Activated CD4-positive, alpha-beta memory T cell treated with anti-CD3 and anti-CD28 coated beads, Interleukin-2, amount 10 ng/mL, durations not matched to agents 7 days and 5 days (primary cell): ENCODE measurements at places on chromosomes 3 and 15.

GRCh38 chr3:184177331-184177731 is 2.7 kb downstream of the AP2M1 start:
- H3K36me3 ChIP-seq, result peaks cover 51% of the 10 kb centered on the region
- peaks cover 33% of the 10 kb centered on the region for H3K4me1 ChIP-seq
- no peaks in the 10 kb centered on the region for H3K27me3 ChIP-seq
- H3K27ac ChIP-seq, result no peak overlapping the region
- H3K4me3 ChIP-seq, result no peak overlapping the region

DNA sequence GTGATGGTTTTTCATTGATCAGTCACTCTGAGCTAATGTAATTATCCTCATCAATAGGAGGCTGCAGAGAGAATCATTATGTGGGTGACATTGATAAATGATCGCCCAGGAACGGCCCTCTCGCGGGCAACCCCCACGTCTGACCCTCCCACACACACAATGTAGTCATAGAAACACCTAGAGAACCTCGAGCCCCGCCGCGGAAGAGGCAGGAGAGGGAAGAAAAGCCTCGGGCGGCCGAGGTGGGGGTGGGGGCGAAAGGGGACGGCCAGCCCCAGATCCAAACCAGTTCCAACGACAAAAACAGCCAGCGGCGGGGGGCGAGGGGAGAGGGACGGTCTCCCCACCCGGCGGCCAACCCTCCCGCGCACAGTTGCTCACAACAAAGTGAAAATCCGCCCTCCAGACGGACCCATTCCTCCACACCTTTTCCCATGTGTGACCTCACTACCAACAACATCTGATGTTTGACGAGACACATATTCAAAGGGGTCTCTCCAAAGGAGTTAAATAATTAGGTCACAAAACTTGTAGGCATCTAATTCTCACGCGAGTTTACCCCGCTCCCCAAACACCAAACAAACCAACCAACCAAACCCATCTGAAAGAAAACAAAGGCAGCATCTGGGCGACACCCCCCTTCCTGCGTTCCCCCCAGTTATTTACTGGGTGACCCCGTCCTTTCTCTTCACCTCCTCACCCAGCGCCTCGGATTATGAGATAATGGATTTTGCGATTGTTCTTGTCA is 213.0 kb downstream of the MEIS2 start:
- no peaks in the 10 kb centered on the region for H3K36me3 ChIP-seq
- H3K4me3 ChIP-seq, result no peak overlapping the region
- H3K4me1 ChIP-seq, result peaks cover 1% of the 10 kb centered on the region
- no peak overlapping the region for H3K27ac ChIP-seq
- peaks cover 72% of the 10 kb centered on the region for H3K27me3 ChIP-seq

GRCh38 chr3:143054011-143054410 is 52.6 kb downstream of the U2SURP start:
- no peaks in the 10 kb centered on the region for H3K4me1 ChIP-seq
- peaks cover 67% of the 10 kb centered on the region for H3K36me3 ChIP-seq
- DNase-seq, result no peak

DNA sequence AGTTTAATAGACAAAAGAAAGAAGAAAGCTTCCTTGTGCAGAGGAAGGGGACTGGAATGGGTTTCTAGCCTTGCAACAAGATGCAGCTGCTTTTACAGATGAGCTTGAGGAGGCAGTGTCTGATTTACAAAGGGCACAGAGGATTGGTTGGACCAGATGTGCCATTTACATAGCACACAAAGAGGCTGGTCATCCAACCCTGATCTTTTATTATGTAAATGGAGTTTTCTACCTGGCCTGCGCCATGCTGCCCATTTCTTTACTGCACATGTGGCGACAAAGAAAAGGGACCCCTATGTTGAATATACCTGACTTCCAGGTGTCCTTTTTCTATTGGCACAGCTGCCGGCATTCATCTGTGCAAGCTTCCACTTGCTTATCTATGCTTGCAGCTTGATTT is 409.4 kb upstream of the FRG2C start:
- no peaks in the 10 kb centered on the region for H3K36me3 ChIP-seq
- no peaks in the 10 kb centered on the region for H3K4me1 ChIP-seq
- H3K27me3 ChIP-seq, result no peaks in the 10 kb centered on the region
- no peak overlapping the region for H3K27ac ChIP-seq
- H3K4me3 ChIP-seq, result no peak overlapping the region

DNA sequence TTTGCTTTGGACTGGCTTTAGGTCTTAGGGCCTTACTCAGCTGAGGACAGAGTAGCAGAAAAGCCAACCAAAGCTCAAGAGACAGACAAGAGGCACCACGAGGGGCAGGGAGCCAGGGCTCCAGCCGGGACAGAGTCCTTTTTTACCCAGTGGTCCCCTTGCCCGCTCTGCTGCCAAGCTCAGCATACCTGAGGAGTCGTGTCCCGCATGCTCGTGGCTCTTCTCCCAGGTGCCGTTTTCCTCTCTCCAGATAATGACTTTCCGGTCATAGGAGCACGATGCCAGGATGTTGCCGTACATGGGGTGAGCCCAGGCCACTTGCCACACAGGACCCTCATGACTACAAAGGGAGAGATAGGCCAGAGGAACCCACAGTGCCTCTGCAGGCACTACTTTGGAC is 8.5 kb downstream of the SEC13 start:
- DNase-seq, result no peak
- peaks cover 5% of the 10 kb centered on the region for H3K4me1 ChIP-seq
- H3K4me3 ChIP-seq, result no peak overlapping the region
- H3K27me3 ChIP-seq, result no peaks in the 10 kb centered on the region

DNA sequence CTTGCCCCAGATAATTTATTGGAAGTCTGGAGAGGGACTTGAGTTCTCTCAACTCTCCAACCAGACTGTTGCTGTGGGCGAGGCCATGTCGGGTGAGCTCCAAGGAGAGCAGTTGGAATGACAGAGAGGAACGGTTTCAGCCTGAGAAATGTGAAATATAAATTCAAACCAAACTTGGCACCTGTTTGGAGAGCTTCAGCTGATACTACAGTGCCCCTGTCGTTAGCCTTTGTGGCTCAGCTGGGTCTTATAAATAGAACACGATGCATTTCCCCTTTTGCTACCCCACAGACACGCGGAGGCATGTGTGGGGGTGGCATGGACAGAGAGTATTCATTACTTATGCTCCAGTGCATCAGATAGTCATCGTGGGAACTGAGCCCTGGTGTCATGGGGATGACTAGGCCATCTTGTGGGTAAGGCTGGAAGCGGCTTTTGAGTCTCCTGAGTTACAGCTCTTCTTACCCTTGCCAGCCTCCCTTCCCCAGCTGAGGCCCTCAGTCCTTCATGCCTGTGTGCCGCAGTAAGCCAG is 15.6 kb downstream of the SMAD3 start:
- H3K4me3 ChIP-seq, result peak overlapping the region; percentile 41
- DNase-seq, result peak; percentile 72

- H3K4me3 ChIP-seq, result no peak overlapping the region
- no peak for DNase-seq
- no peaks in the 10 kb centered on the region for H3K27me3 ChIP-seq
Measured at GRCh38 chr15:57401546-57401945, 25.2 kb downstream of the CGNL1 start.

DNA sequence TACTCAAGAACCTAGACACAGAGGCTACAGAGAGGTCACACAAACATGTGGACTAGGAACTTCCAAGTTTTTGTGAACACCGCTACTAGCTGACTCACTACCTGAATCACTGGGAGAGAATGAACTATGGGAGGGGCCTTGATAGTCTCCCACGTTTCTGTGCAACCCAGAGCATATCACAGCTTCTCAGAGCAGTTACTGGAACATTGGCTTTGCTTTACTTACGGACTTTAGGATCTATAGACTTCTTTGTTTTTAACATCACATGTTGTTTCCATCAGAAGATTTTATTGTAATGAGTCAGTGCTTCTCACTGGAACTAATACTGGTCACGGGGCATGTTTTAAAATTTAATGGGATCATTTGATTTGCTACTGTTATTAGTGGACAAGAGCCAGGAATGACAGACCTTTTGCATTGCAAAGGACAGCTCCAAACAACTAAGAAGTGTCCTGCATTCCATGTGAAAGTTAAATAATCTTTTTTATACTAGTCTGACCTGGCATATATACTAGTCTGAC is 35.6 kb downstream of the RTP4 start:
- DNase-seq, result no peak
- peaks cover 27% of the 10 kb centered on the region for H3K27me3 ChIP-seq
- no peak overlapping the region for H3K27ac ChIP-seq
- H3K4me3 ChIP-seq, result no peak overlapping the region

DNA sequence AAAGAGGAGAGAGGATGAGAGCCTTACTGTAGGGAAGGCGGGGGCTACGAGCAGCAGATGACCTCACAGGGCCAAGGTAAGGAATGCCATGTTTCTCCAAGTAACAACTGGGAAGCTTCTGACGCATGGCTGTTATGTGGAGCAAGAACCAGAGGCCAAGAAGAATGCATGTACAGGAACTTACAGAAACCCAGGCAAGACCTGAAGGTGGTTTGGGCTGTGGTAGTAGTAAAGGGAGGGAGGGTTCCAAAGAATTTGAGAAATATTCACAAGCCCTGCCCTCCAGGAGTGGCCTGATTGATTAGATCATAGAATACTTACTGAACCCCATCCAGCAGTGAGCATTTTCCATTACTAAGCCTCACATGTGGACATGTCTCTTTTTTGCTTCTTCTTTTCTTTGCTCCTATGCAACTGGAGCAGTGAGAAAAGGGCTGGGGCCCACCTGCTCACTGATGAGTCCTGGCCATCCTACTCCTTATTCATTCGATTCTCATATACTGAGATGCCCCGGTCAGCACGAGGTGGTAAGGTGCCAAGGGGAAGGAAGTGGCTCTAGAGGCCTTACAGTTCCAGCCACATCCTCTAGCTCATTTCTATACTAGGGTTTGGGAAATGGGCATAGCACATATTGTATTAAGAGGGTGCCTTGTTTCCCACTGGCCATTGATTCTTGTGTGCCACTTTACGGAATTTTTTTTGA is 8.3 kb upstream of the SLC12A8 start:
- H3K27ac ChIP-seq, result no peak overlapping the region
- no peak overlapping the region for H3K4me3 ChIP-seq
- no peak for DNase-seq

GRCh38 chr3:13016083-13016720 is 57.0 kb downstream of the IQSEC1 start:
- H3K4me3 ChIP-seq, result peak overlapping the region; percentile 78
- H3K36me3 ChIP-seq, result peaks cover 25% of the 10 kb centered on the region
- no peaks in the 10 kb centered on the region for H3K27me3 ChIP-seq

DNA sequence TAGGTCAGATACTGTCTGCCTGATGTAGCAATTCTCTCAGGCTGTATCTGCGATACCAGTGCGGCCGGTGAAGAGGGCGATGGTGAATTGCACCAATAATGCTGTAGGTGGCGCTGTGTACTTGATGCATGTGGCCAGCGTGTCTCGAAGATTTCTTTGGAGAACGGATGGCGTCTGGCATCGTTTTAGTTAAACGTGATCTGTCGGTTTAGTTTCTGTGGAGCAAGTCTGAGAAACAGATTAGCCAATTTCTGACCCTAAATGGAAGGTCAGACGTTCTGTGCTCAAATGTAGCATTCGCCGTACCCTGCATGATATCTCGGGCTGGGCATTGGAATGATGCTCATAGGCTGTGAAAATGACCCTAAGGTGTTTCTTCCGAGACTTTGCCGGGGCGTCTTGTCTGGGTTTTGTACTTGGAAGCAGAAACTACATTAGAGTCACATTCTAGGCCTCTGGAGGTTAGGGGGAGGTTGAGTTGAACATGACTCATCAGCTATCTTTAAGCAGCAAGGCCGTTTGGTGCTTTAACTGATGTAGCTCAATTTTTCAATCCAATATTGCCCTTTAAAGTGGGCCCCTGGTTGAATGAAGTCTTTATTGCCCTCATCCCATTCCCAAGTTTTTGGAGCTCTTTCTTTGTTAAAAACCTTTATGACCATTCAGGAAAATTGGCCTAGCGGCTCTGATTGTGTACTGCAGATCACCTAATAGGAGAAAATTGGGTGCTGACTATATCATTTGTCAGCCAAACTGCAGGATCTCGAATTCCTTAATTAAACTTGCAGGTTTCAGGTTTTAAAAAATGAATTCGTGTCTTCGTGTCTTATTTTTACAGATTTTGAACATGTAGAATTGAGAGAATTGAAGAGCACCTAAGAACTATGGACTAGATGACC is 80.0 kb downstream of the SQOR start:
- peaks cover 19% of the 10 kb centered on the region for H3K27me3 ChIP-seq
- no peak overlapping the region for H3K27ac ChIP-seq
- H3K4me3 ChIP-seq, result no peak overlapping the region
- no peaks in the 10 kb centered on the region for H3K4me1 ChIP-seq

DNA sequence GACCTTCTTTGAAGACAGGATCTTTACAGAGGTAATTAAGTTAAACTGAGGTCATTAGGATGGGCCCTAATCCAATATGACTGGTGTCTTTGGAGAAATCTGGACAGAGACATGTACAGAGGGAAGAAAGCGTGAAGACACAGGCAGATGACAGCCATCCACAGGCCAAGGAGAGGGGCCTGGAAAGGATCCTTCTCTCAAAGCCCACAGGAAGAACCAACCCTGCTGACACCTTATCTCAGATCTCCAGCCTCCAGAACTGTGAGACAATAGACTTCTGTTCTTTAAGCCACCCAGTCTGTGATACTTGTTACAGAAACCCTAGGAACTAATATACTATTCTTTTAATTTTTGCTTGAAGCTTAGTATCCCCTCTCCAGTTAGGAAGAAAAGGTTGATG is 74.2 kb downstream of the WDR76 start:
- no peak overlapping the region for H3K27ac ChIP-seq
- no peak overlapping the region for H3K4me3 ChIP-seq
- H3K36me3 ChIP-seq, result no peaks in the 10 kb centered on the region
- H3K4me1 ChIP-seq, result peaks cover 2% of the 10 kb centered on the region
- DNase-seq, result no peak

GRCh38 chr3:57805266-57805665 is 49.2 kb downstream of the SLMAP start:
- H3K36me3 ChIP-seq, result peaks cover 9% of the 10 kb centered on the region
- H3K27ac ChIP-seq, result no peak overlapping the region
- no peak for DNase-seq
- H3K27me3 ChIP-seq, result no peaks in the 10 kb centered on the region
- H3K4me1 ChIP-seq, result peaks cover 46% of the 10 kb centered on the region

GRCh38 chr15:33411596-33412540 is 101.1 kb downstream of the RYR3 start:
- no peaks in the 10 kb centered on the region for H3K4me1 ChIP-seq
- no peaks in the 10 kb centered on the region for H3K27me3 ChIP-seq
- no peak for DNase-seq

DNA sequence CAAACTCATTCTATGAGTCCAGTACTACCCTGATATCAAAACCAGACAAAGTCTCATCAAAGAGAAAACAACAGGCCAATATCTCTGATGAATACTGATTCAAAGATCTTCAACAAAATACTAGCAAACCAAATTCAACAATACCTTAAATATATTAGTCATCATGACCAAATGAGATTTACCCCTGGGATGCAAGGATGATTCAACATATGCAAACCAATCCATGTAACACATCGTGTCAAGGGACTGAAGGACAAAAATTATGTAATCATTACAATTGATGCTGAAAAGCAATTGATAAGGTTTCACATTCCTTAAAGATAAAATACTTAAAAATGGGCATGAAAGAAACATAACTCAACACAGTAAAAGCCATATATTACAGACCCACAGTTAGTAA is 1476.9 kb downstream of the SI start:
- no peaks in the 10 kb centered on the region for H3K4me1 ChIP-seq
- H3K36me3 ChIP-seq, result no peaks in the 10 kb centered on the region
- no peak overlapping the region for H3K4me3 ChIP-seq
- DNase-seq, result no peak

GRCh38 chr3:186067360-186068242 is 41.3 kb downstream of the ETV5 start:
- peaks cover 5% of the 10 kb centered on the region for H3K4me1 ChIP-seq
- peaks cover 50% of the 10 kb centered on the region for H3K27me3 ChIP-seq
- peak overlapping the region; percentile 60 for H3K4me3 ChIP-seq
- H3K27ac ChIP-seq, result peak overlapping the region; percentile 7
